ENCODE measurements at places on chromosomes 6 and 20.

DNA sequence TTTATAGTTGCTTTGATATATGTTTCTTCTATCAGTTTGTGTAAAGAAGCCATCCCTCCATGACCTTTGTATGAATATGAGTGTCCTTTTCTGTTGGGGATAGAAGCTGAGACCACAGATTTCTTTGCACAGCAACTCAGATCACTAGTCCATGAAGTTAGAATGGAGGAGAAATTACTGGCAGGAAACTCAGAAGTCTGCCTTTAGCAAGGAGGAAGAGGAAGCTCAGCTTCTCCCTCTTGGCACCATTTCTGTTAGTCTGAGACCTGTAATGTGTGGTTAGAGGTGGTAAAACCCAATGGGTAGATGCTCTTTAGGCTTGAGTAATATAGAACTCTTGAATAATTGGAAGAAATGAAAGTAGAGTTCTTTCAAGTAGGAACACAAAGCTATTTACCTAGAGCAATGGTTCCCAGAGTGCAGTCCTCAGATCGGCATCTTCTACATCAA is 995.3 kb upstream of the FLRT3 start:
- no peak for DNase-seq

GRCh38 chr20:47741669-47742608 is 43.3 kb downstream of the SULF2 start:
- no peak for DNase-seq

- no peak for DNase-seq
These were observed 151.8 kb upstream of the PDE7B start for GRCh38 chr6:135699705-135700104.

- DNase-seq, result no peak
These were observed 170.6 kb downstream of the TASP1 start for GRCh38 chr20:13468166-13468565.

DNA sequence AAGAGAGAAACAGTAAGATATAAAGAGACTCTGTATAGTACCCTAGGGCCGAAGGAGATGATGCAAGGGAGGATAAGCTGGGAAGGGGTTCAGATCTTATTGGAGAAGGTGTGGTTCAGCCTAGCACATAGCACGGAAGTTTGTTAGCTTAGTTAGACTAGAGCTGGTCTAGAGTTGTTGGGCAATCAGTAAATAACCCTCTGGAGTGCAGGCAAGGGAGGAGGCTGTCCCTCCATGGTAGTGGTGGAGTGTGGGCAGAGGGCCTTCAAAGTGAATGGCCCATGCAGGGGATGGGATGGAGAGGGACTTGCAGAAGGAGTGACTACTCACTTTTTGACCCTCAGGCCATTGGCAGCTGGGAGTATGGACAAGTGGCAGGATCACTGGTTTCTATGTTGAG is 20.0 kb downstream of the TULP4 start:
- DNase-seq, result no peak

DNA sequence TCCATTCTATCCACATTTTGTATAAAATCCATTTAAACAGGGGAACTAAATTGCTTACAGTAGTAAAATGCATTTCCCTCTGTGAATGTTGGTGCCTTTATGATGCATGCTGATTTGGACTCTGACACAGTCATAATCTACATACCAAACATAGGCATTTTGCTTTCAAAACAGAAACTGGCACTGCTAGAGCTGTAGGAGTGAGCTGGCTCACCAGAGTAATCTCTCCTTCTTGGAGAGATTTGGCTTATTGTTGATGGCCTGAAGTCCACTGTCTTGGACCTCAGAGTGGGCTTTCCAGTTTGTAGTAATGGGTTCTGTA is 363.2 kb upstream of the FLRT3 start:
- no peak for DNase-seq

- DNase-seq, result no peak
These were observed 196.8 kb upstream of the HSF2 start for GRCh38 chr6:122202576-122203137.

GRCh38 chr6:107290491-107290890 is 168.9 kb downstream of the PDSS2 start:
- DNase-seq, result no peak

- no peak for DNase-seq
These were observed 15.8 kb upstream of the FBXO9 start for GRCh38 chr6:53049415-53049814.

- DNase-seq, result peak; percentile 75
These were observed 87.7 kb downstream of the CEBPB start for GRCh38 chr20:50278377-50278683.

DNA sequence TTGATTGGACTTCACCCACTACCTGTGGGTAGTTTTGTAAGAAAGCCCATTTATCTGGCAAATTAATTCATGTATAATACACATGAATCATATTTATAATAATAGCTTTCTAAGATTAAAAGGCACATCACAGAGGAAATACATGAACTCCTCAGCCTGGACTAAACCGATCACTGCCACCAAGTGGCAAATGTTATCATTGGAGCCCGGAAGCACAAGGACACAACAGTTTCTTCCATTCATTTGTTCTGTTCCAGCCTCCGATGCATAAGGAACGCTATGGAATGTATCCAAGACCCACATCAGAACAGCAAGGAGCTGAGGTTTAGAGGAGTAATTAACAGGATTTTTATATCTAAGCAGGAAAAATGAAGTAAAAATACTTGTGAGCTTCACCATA is 13.9 kb upstream of the IPCEF1 start:
- DNase-seq, result peak; percentile 88

- DNase-seq, result no peak
These were observed 863.1 kb downstream of the MAFB start for GRCh38 chr20:39825950-39826349.

- DNase-seq, result no peak
These were observed 250.8 kb downstream of the SOX4 start for GRCh38 chr6:21844120-21844917.

DNA sequence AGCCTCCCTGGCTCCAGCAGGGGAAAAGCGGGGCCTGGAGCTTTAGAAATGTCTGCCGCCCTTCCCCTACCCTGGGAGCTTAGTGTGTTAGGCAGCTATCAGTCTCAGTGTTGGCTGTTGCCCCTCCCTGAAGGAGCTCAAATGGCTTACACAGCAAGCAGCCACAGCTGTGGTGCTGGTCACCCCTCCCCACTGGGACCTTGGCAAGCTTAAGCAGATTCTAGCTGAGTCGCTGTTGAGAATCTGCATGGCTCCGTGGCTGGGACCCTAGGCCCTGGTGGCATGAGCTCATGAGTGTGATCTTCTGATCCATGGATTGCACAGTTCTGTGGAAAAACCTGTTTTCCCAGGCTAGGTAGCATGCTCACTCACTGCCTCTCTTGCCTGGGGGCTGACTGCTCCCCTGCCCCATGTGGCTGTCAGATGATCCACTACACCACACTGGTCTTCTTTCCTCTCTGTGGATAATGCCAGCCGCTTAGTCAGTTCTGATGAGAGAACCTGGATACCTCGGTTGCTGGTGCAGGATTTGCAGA is 714.0 kb downstream of the MAFB start:
- no peak for DNase-seq

GRCh38 chr6:98653179-98653578 is 181.2 kb upstream of the POU3F2 start:
- DNase-seq, result no peak
